ENCODE measurements at places on chromosomes 6 and 20.

DNA sequence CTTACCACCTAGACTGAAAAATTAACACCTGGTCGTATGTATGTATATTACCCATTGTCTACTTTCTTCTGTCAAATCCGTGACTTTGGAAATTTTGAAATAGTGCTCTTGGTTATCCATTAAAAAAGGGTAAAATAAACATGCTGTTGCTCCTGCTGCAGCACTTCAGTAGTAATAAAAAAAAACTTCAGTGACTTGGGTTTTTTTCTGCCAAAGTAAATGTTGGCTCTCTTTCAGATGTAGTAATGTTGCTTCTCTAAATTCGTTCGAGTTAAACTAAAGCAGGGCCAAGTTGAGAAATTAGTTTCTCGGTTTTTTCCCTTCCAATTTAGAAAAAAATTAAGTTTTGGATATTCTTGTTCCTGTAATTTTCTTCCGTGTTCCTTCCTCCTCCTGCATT, 34.2 kb downstream of the JARID2 start:
- no peak for DNase-seq

GRCh38 chr20:12028771-12029170, 111.1 kb downstream of the BTBD3 start:
- DNase-seq = no peak

DNA sequence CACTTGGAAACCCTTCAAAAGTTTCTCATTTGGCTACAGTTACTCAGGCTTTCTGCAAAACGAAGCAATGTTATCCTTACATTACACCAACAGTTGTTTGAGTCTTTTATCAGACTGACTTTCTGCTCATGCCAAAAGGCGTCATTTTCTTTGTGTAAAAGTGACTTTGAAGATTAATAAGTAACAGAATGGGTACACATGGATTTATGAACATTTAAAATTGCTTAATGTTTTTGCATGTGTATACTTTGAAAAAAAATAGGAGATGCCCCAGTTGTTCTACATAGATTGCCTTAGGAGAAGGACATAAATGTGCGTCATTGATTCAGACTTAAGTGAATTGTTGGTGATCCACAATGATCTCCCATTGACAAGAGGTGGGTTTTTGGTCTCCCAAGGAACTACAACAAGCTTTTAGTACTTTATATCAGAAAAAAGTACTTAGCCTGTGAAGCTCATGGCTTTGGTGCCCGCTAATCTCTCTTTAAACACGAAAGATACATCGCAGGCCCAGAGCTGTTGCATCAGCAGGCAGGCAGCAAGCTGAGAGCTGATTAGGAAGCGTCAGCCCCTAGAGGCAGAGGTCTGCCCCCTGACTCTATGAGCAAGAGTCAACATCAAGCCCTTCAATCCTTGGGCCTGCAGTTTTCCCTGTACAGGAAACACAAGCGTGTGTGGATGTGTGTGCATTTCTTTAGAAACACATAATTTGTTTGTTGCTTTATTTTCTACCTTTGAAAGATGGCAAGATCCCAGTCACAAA, 45.9 kb downstream of the SLC22A3 start:
- DNase-seq = no peak

DNA sequence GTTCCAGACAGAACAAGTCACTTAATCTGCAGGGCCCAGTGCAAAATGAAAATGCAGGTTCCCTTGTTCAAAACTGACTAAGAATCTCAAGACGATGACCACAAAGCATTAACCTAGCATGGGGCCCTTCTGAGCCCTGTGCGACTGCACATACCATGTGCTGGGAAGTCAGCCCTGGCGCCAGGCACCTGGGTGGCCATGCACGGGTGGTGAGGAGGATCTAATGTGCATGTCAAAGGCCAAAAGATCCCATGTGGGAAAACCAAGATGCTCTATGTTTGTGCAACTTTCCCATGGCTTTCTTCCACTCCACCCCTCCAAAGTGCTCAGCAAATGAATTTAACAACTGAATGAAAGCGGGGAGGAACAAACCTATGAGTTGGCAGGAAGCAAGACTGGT, 33.5 kb upstream of the NXT1 start:
- no peak for DNase-seq

GRCh38 chr6:119308991-119309657, 40.4 kb downstream of the MAN1A1 start:
- no peak for DNase-seq

DNA sequence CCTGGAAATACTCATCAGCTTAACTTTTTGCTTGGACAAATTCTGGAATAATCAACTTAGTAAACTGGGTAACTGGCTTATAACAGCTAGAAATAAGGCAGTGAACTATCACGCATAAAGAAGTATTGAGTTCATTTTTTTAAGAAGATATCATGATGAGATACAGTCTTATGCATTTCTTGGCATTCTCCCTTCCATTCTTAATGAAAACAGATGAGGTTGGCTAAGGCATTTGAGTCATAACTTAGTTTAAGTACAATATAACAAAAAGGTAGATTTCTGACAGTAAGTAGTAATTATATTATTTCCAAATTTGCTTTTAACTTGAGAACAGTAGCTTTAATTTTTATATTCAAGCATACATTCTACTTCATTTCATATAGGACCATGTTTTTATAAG, 56.1 kb downstream of the SAMD5 start:
- DNase-seq = no peak

- peak; percentile 93 for DNase-seq
These were observed 8.0 kb upstream of the IER3 start for GRCh38 chr6:30752157-30752927.

GRCh38 chr6:169885831-169886230, 134.4 kb downstream of the ERMARD start:
- DNase-seq = no peak

- no peak for DNase-seq
These were observed 201.8 kb upstream of the LRFN2 start for GRCh38 chr6:40788661-40789655.

GRCh38 chr6:37005061-37005810, at the start of gene FGD2:
FGD2 (plus strand) TSS chr6:37005655; CDS start chr6:37005818, 163 bp downstream.
- DNase-seq = no peak

DNA sequence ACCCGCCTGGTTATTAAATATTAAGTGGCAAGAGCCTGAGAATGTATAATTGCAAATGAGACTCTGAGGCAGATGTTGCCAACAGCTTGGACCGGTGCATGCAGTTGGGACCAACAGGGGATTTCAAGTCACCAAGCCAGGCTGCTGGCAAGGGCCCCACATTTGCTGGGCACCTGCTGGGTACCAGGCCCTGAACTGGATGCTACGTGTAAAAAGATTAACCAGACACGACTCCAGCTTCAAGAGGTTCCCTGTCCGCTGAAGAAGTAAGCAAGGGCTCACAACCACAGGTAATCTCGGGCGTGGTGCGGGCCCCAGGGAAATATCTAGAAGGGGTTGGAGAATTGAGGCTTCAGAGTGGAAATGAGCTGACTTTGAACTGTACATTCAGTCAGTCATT, 13.2 kb upstream of the SIRPA start:
- no peak for DNase-seq

- peak; percentile 74 for DNase-seq
These were observed 97.0 kb downstream of the KCNB1 start for GRCh38 chr20:49385465-49385864.

DNA sequence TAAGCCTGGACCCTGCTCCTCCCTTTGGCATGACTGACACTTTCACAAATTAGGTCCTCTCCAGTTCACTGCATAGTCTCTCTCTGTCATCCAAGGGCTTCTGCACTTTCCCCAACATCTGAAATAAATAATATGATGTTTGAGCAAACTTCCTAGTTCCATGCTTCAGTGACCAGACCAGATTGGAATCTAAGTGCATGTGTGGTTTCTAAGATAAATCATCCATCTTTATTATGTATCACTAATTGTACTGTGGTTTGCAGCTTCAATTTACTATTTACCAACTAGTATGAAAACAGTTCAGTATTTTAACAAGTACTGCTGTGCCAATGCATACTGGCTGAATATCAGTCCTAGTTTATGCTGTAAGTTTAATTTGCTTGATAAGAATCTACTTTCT, 18.7 kb downstream of the SESN1 start:
- DNase-seq = no peak

- DNase-seq = peak; percentile 88
These were observed 24.6 kb upstream of the GTSF1L start for GRCh38 chr20:43751167-43752050.

DNA sequence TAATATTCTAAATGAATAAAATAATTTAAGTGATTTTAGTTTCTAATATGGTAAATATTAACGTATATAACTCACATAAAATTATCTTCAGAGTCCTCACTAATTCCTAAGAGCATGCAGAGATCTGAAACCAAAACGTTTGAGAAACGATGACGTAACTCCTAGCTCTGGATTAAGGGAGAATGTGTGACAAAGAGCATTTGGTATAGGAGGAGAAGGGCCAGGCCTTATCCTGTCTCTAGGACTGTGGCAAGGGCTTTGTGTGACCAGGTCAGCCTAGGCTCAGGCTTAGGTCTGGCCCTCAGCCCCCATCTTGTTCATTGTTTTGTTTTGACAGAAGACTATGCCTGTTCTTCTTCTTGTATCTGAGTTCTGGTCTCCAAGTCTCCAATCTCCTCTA, 19.2 kb upstream of the POLR1H start:
- DNase-seq = no peak

- no peak for DNase-seq
These were observed 259.6 kb downstream of the FOXC1 start for GRCh38 chr6:1869308-1869707.

- no peak for DNase-seq
These were observed 130.1 kb downstream of the BCAS1 start for GRCh38 chr20:53940360-53940702.

- no peak for DNase-seq
These were observed 325.6 kb downstream of the THBS2 start for GRCh38 chr6:168928012-168928411.

GRCh38 chr6:35024551-35025054, 116.5 kb downstream of the TCP11 start:
- DNase-seq = peak; percentile 19

GRCh38 chr6:48098923-48099322, 12.1 kb downstream of the PTCHD4 start:
- no peak for DNase-seq

Data from HTR-8/SVneo (cell line).